ENCODE measurements at places on chromosomes 13 and 19.

GRCh38 chr19:28345811-28346210 lies 867.1 kb downstream of the UQCRFS1 start:
- DNase-seq, result no peak

DNA sequence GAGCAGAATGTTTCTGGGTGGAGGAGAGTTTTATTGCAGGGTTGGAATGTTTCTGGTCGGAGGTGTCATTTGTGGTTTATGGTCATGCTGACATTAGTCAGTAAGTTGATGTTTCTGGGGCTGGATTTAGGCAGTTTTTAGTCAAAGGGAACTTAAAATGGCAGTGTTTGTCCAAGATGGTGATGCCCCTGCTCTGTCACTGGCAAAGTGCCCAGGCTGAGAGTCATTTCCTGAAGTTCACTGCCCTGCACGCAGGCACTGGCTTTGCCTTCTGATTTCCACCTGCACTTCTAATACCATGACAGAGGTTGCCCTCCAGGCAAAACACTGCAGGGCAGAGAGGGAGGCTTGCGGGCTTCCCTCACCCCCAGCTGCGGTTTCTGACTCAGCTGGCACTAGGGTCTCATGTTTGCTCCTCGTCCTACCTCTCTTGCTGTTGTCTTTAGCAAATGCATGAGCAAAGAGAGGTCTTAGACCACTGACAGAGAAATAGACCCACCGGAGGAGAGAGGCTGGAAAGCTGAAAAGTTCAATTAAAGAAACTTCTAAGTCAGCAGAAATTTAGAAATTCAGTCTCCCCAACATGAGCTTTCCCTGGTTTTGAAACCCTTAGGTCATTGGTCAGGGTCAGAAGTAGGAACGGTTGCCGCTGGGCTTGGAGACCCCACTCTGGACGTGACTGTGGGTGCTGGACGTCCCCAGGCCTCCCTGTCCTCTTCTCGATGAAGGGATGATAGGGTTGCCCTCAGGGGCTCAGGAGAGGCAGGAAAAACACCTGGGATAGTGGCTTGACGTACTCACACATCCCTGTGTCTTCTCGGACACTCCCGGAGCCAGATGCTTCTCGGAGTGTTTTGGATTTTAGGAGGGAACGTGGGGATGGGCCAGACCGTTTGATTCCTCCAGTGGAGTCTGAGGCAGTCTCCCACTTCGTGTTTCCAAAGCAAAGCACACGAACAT lies 26.3 kb downstream of the TMEM255B start:
- no peak for DNase-seq

GRCh38 chr19:813219-814151 lies 8.3 kb downstream of the PLPPR3 start:
- no peak for DNase-seq

- no peak for DNase-seq
Observed at GRCh38 chr19:6109947-6110346, 353 bp downstream of the RFX2 start.

GRCh38 chr19:1068009-1069001 lies 1.3 kb downstream of the ARHGAP45 start:
- peak; percentile 37 for DNase-seq

DNA sequence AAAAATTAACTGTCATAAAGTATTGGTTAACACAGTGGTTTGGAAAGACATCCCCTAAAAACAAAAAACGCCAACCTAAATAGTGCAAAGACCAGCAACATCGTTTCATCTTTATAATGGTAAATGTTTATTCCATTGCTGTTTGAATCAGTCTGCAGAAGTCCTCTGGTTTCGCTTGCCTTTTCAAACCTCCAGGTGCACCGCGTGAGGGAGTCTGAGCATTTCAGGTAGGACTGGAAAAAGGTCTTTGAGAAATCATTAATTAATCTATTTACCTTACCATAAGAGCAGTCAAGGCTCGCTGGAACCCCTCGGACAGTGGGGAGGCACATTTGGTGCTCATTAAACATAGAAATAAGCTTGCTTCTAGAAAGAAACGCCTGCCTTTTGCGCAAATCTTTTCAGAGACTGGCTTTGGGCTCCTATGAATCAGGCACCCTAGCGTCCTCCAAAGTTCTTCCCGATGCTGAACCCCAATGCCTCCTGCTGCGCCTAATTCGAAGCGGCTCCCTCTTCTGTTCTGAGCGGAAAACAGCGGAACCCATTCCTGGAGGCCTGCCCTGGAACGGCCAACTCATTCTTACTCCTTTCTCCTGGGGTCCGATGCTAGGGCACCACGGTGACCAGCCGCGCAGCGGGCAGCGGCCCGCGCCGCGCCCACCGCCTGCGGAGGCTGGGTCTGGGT lies 951 bp upstream of the MTUS2 start:
- no peak for DNase-seq

GRCh38 chr13:41411522-41411921 lies 45.8 kb upstream of the RGCC start:
- DNase-seq, result no peak

- no peak for DNase-seq
Observed at GRCh38 chr19:11574689-11575088, 2.8 kb downstream of the ACP5 start.

- no peak for DNase-seq
Observed at GRCh38 chr13:79812070-79812850, 331.3 kb downstream of the NDFIP2 start.

DNA sequence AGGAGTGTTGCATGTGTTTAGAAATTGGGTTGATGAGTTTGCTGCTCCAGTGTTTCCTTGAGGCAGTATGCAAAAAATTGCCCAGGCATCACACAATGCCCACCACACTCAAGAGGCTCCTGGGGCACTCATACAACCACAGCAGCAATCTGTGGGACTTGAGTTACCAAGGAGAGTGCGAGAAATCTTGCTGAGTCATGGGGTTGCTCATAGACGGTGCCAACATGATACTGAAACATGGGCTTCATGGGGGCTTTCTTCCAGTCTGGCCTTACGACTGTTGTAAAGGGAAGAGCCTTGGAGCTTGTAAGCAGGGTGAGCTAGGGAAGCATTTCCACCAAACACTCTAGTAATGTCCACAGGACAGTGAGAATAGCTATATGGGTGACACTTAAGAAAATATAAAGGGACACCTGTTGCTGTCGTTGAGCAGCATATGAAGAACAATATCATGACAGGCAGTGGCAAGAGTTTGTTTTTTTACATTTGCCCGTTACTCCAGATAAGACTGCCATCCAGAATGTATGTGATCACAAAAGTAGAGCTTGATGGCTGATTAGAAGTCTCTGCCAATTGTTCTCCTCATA lies 1237.4 kb downstream of the UQCRFS1 start:
- DNase-seq, result no peak

DNA sequence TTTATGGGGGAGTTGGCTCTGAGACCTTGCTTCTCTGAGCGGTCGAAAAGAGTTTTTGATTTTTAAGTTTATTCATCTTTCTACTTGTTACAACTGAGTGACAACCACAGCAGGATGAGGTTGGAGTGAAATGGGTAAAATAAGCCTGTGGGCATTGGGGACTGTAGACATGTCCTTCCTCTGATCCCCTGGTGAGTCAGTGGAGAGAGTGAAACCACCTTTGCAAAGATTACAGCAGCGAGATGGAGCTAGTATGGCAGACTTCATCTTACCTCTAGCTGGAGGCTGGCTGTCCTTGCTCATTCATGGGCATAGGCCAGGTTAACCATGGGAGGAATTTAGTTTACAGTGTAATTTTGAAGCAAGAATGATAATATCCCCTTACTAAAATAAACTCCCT lies 30.9 kb upstream of the PSG9 start:
- no peak for DNase-seq

- peak; percentile 75 for DNase-seq
Observed at GRCh38 chr19:14472202-14472938, 2.8 kb downstream of the PTGER1 start.

DNA sequence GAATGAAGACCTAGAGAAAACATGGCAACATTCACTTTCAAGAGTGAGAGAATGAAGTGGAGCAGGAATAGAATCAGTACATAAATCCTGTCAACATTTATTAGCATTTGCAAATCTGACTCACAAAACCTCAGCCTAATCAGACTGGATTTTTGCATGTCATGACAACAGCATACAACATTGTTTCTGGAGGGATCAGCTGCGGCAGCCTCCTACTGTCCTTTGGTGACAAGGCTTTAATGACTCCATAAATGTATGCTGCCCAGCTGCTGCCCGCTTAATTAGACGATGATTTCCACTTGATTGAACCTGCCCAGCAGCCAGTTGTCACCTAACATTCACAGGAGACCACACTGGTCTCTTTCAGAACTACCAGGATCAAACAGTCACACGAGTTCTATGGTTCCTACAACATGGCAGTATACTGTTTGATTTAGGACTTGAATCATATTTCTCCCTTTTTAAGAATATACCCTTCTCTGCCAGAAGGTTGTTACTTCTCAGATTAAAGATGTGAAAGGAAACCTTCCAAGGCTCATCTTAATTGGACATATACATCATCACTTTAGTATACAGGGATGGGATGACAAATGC lies 9.3 kb downstream of the EBPL start:
- no peak for DNase-seq

GRCh38 chr19:48348045-48348444 lies 15.7 kb downstream of the TMEM143 start:
- DNase-seq, result no peak

DNA sequence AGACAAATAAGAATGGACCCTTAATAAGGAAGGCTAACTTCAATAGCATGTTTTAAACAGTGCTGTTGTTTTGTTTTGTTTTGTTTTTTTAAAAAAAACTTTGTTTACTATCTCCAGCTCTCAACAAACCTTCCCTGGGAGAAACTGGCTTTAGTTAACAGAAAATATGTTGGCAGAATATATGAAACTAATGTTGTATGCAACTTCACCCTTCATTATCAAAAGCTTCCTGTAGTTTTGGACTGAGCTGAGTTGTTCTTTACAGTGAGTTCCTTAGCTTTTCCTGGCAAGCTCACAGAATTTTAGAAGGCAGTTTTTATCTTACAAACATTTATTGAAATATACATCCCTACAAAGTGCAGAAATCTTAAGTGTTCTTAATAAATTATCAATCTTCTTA lies 2480.7 kb upstream of the PCDH20 start:
- DNase-seq, result no peak

DNA sequence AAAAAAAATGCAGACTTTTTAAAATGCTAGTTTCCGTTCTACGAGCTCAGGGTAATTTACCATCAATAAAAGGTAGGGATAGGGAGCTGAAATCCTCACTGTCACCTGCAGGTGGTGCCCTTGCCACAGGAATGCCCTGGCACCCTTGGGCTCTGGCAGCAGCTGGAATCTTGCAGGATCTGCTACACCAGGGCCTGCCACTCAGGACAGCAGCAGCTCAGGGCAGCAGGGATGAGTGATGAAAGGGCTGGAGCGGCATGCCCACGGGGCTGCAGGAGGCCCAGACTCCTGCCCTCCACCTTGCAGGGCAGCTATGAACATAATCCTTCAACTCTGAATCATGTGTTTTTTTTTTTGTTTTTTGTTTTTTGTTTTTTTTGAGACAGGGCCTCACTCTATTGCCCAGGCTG lies 54.0 kb downstream of the GNG7 start:
- peak; percentile 73 for DNase-seq

DNA sequence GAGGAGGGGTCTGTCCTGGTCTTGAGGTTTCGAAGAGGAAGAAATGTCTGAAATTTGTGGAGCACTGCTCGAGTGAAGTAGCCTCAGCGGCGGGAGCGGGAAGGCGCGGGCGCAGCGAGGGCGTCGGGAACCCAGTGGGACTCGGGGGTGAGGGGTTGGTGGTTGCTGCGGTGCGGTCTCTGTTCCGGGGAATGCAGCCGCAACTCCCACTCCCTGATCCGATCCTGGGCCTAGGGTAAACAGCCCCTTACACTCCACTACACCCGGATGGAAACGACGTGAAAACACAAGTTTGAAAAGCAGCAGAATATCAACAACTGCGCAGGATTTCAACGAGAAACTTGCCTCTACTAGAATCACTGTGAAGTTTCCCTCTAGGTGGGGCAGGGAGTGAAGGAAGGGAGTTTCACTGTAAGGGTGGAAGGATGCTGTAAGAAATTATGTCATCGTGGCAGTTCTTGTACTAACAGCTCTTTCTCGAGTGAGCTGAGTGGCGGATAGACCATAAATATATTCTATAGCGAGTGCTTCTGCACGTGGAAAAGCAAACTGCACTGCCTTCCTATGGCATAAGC lies 2.0 kb upstream of the KLF12 start:
- DNase-seq, result peak; percentile 29

DNA sequence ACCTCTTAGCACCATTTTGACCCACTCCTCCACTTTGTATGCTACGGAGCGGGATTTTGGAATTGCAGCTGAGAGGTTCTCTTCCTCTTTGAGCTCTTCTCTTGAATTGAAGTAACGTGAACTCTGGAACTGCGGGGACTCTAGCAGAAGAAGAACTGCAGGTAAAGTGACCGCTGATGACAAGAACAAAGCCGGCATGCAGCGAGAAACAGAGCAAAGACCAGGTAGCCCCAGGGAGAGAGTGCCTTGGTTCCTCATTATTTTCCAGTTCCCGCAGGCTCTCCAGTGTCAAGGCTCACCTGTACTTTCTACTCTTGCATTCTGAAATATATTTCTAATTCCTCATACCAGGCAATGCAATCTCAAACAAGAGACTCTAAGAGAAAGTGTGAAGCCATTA lies 260.3 kb upstream of the GPC6 start:
- no peak for DNase-seq

GRCh38 chr19:4962085-4962619 lies 6.8 kb upstream of the KDM4B start:
- DNase-seq, result no peak

- no peak for DNase-seq
Observed at GRCh38 chr19:45820413-45821102, 5.5 kb upstream of the RSPH6A start.

DNA sequence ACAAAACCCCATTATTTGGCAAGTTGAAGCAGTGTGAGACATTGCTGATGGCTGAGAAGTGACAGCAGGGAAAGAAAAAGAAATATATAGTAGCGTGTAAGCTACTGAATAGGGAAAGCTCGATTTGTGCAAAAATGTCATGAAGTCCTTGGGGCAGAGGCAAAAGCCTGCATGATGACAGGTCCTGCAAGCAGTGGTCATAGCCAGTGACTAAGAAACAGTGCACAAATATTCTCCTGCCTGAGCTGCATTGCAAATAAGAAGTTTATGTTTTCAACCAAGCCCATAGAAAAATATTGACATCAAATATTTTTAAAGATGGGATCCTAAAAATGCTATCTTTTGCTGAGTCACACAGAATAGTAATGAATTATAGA lies 270.0 kb downstream of the SLITRK6 start:
- no peak for DNase-seq

DNA sequence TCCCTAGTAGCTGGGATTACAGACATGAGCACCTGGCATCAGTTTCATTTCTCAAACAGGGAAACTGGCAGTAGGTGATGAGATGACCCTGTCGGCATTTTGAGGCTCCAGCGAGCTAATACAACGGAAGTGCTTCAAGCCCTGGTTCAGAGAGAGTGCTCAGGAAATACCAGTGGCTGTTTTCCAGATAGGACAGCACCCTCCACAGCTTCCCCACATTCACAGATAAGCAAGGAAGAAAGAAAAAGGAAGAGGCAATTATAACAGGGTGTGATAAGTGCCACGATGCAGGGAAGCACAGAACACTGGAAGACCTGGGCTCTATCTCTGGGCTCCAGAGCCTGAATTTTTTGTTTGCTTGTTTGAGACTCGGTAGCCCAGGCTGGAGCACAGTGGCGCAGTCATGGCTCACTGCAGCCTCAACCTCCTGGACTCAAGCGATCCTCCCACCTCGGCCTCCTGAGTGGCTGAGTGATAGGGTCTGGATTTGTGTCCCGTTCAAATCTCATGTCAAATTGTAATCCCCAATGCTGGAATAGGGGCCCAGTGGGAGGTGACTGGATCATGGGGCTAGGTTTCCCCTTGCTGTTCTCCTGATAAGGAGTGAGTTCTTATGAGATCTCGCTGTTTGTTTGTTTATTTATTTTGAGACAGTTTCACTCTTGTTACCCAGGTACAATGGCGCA lies 43.5 kb downstream of the PIN1 start:
- DNase-seq, result no peak
